ENCODE measurements at places on chromosomes 2 and 18.

GRCh38 chr2:241814643-241815476 is 5.9 kb downstream of the NEU4 start:
- no peak for DNase-seq

DNA sequence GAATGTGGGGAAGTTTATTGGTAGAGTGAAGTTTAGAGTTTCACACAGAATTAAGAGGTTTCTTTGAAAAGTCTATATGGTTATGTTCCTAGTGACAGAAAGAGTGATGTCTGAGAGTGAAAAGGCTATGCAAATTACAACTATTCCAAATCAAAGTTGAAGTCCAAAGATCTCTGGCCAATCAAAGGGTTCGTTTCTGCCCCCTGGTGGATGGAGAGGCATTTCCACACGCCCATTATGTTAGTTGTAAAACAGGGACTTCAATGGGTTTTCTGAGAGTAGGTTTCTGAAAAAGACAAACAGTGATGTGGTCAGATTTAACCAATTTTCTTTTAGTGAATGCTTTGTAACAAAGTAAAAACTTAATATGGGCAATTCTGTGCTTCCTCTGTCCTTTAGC is 441.5 kb upstream of the POU3F3 start:
- DNase-seq: no peak

DNA sequence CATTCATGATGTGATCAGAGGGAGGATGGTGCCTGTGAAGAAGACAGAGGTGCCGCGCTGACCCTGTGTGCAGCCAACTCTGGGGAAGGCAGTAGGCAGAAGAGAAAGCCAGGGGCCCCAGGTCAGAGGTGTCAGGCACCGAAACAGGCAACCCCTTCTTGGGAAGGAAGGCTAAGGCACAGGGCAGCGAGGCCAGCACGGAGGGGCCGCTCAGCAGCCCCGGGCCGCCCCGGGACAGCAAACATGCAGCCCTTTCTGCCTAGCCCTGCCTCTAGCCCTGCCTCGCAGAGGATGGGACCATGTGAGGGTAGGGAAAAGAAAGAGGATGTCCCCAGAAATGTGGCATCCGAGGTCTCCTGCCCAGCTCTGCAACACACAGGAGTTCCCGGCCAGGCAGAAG is 7.7 kb upstream of the MAL start:
- no peak for DNase-seq

DNA sequence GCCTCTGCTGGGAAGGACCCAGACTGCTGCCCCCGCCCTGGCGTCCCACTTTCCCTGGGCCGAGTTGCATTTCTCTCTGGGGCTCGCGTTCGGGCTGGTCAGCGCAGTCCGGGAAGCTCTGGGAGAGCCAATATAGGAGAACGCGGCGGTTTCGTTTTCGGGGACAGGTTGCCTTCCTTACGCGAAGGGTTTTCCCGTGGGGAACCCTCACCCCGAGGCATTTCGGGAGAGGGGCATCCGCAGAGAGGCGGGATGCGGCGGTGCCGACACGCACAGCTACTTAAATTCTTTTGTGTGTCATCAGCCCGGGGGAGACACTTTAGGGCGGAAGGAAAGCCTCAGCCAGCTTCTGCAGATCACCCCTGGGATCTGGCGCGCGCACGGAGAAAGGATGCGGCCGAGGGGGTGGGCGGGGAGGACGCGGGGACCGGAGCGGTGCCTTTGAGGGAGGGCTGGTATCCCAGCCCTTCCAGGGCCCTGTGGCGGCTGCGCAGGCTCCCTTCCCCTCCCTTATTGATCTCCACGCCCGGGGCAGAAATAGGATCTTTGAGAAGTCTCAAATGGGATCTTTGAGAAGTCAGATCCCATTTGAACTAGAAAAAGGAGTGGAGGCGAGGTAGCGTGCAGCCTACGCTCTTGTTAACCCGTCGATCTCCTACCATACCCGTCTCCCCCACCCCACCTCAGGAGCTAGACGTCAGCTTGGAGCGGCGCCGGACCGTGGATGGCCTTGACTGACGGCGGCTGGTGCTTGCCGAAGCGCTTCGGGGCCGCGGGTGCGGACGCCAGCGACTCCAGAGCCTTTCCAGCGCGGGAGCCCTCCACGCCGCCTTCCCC is 1.2 kb downstream of the GATA6 start:
- no peak for DNase-seq

DNA sequence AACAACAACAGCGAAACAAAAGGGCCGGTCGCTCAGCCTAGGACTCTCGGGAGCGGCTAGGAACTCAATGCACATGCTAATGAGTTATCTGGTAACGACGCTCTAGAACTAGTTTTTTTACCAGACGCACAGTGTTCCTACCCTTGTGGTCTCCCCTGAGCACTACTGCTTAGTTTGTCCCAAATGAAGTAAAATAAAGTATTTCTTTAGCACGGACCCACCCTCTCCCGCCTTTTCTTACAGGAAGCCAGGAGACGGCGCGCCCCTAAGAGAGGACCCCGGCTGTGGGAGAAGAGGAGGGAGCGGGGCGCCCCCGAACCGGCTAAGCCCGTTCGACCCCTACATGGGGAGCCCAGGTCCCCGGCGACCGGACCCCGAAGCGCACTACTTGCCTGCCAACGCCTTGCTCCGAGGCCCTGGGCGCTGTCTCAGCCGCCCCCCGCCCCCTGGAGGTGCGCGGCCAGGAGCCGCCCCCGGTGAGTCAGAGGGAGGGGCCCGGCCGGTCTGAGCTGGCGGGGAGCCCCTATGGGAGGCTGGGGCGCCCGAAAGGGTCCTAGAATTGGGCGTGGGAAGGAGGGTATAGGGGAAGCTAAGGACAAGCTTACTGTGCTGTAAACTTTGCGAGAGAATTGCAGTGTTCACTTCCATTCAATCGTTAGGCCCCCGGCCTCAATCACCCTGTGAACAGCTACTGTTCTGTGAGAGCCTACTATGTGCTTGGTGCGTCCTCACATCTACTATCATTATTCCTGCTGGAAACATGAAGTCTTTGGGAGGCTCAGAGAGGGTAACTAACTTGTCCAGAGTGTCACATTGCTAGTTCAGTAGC is 3.6 kb upstream of the CAPG start:
- DNase-seq: peak; percentile 36

DNA sequence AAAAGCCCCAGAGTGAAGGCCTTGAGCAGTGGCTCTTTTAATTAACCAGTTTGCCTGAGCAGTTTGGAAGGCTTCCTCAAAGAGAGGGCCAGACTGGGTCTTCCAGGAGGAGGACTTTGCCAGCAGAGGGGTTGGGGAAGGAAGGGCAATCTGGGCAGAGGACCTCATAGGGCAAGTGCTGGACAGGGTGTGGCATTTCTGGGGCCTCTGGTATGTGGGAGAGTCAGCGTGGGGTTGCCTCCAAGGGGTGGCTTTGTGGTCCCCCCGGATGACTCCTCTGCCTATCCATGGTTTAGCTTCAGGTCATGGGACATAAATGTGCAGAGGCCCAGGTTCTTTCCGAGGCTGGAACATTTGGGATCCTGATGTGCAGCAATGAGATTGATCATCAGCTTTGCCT is 12.6 kb downstream of the GLI2 start:
- DNase-seq: no peak

GRCh38 chr2:231399853-231400680 is 4.6 kb downstream of the B3GNT7 start:
- no peak for DNase-seq

GRCh38 chr2:26605999-26606846 is 34.9 kb downstream of the CIB4 start:
- DNase-seq: no peak

GRCh38 chr2:228417526-228417925 is 236.0 kb upstream of the SPHKAP start:
- DNase-seq: no peak

GRCh38 chr2:33494155-33494779 is 17.8 kb downstream of the RASGRP3 start:
- DNase-seq: no peak

GRCh38 chr2:233473878-233474277 is 92.7 kb downstream of the USP40 start:
- DNase-seq: no peak

GRCh38 chr2:101597347-101597944 is 100.1 kb upstream of the MAP4K4 start:
- DNase-seq: no peak

- no peak for DNase-seq
These were observed 77.1 kb upstream of the COL3A1 start for GRCh38 chr2:188897096-188897495.

- DNase-seq: no peak
These were observed 53.5 kb downstream of the KYNU start for GRCh38 chr2:142930835-142931398.

- DNase-seq: no peak
These were observed 151.1 kb upstream of the LHCGR start for GRCh38 chr2:48906633-48907032.

DNA sequence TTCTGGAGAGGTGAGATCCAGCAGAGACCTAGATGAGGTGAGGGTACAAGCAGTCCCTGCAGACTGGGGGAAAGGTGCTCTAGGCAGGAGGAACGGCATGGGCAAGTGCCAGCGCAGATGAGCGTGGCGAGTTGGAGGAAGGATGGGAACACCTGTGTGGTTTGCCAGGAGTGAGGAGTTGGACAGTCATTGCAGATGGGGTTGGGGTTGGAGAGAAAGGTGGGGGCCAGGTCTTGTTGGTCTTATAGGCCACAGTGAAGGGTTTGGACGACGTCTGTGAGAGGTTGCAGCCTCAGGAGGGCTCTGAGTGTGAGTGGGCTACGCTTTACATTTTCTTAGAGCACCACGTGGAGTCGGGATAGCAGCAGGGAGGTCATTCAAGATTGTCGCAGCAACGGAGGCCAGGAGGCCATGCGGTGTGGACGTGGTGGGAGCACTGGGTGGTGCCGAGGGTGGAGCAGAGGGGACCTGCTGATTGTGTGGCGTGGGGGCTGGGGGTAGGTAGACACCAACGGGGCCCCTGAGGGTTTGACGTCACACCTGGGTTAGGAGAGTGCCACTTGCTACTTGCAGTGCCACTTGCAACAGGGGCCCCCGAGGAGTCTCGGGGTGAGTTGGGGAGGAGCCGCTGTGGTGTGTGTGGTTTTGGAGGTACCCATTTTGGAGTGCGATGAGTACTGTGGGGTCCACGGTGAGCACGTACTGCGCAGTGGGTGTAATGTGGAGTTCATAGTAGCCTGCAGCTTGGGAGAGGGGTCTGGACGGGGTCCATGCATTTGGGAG is 66.2 kb downstream of the LPIN1 start:
- no peak for DNase-seq

DNA sequence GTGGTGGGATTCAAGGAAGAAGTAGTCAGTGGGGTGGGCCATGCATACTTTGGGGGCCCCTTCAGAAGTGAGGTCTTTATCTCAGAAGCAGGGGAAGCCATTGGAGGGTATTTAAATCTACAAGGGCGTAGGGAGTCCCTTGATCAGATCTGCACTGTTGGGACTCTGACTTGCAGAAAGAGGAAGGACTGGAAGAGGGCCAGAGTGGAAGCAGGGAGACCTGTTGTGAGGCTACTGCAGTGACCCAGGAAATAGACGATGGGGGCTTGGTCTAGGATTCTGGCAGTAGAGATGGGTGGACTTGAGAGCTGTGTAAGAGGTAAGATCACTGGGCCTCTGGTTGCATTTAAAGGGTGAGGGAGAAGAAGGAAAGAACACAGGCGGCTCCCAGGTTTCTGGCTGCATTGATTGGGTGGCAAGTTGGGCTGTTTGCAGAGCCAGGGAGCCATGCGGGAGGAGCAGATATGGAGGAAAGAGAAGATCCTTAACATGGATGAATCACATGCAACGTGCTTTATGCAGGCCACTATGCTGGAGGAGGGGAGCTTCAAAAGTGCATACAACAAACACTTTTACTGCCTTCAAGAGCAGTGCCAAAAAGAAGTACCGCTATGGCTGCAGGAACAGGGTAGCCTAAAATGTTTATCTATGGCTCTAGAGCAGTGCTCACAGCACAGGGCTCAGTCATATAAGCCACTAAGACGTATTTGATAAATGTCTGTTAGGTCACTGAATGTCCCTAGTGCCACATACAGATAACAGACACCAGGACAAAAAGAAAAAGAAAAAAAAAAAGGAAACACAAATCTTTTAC is 2.3 kb downstream of the SFXN5 start:
- DNase-seq: no peak

DNA sequence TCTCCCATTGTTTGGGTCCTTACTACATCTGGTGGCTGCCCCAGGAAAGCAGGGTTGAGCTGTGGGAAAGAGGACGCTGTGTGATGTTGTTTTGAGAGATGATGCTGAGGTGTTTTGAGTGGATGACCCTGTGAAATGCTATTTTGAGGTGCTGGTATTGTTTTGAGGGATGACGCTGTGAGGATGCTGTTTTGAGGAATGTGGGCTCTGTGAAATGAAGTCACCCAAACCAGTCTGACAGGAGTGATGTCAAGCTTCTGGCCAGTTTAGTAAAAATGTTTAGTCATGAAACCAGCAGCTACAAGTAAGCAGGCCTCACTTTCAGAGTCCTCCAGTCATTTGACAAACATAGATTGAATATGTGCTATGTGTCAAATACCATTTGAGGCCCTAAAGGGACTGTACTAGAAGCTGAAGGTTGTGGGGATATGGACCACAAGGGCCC is 16.1 kb upstream of the PUM2 start:
- no peak for DNase-seq

DNA sequence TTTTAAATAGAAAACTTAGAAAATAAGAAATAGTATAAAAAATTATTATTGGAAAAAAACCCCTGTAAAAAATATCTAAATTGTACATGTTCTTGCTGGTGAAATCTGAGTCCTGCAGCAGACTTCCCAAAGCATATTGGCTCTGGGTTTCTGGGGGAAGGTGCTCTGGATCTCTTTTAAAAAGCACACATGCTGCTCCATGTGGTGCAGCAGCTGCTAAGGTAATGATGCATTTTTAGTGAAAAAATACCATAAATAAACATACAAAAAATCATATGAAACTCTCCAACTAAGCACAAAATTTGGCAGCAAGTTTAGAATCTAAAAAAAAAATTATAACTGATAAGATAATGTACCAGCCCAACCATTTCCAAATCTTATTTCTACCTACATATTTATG is 216.5 kb downstream of the GPD2 start:
- no peak for DNase-seq

GRCh38 chr2:111035830-111036441 is 84.8 kb upstream of the BCL2L11 start:
- no peak for DNase-seq

- no peak for DNase-seq
These were observed 36.7 kb downstream of the WDFY1 start for GRCh38 chr2:223908304-223908998.

- no peak for DNase-seq
These were observed 971 bp downstream of the ZNF385B start for GRCh38 chr2:179860255-179861026.

DNA sequence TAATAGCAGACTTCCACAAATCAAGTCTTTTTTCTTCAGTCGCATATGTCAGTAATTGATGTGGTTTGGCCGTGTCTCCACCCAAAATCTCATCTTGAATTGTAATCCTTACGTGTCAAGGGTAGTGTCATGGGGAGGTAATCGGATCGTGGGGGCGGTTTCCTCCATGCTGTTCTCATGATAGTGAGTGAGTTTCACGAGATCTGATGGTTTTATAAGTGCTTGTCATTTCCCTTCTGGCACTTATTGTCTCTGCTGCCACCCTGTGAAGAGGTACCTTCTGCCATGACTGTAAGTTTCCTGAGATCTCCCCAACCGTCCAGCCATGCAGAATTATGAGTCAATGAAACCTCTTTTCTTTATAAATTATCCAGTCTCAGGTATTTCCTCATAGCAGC is 478.8 kb downstream of the PTPRM start:
- DNase-seq: no peak

All from activated CD8-positive, alpha-beta memory T cell treated with anti-CD3 and anti-CD28 coated beads for 48 hours (primary cell).